ENCODE measurements at places on chromosomes 1 and 21.

GRCh38 chr1:109579491-109579890 is 31.1 kb downstream of the GNAI3 start:
- no peak for DNase-seq

DNA sequence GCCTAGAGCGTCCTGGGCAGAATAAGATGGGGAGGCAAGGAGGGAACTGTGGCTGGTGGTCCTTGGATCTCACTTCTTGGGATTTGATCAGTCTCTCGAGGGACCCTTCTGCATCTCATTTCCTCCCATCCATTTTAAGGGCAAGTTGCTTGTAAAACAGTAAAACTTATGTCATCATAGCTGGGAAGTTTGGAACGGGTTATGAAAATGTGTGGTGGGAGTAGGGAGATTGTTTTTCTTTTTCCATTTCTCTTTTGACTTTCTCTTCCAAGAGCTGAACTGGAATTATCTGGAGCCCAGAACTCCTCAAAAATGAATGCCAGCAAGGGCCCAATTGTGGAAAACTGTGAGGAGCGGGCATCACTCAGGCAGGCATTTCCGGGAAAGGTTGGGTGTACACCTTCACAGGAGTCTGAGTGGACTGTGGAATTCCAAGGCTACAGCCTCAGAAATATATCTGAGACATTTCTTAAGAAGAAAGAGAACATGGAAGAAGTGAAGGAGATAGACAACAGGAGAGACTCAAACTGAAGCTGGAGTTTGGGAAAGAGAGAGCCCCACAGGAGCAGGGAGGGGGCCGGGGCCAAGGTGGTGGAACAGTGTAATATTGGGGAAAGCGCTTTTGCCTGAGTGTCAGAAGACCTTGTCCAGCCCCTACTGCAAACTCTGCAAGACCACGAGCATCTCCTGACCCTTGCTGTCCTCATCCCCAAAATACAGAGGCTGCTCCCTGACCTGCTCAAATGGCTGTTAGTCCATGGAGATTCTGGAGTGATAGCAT is 185.1 kb downstream of the FOXD2 start:
- no peak for DNase-seq

- no peak for DNase-seq
Measured at GRCh38 chr1:145878724-145879123, 6.9 kb downstream of the ANKRD35 start.

DNA sequence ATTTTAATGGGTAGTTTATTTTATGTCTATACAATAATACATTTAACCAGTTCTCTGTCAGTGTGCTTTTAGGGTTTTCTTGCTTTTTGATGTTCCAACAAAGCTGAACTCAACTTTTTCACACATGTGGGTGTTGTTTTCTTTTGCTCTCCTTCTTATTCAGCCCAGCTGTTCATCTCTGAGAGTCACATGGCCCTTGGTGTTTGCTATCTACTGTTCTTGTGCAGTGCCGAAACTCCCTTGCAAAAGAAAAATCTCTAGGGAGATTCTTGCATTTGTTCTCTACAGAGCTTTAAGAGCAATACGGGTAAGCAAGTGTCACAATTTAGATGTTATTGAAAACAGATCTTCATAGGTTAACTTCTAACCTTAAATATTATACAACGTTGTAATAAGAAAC is 281.1 kb upstream of the CXADR start:
- DNase-seq = no peak

GRCh38 chr1:245663373-245663772 is 508.6 kb downstream of the KIF26B start:
- no peak for DNase-seq

DNA sequence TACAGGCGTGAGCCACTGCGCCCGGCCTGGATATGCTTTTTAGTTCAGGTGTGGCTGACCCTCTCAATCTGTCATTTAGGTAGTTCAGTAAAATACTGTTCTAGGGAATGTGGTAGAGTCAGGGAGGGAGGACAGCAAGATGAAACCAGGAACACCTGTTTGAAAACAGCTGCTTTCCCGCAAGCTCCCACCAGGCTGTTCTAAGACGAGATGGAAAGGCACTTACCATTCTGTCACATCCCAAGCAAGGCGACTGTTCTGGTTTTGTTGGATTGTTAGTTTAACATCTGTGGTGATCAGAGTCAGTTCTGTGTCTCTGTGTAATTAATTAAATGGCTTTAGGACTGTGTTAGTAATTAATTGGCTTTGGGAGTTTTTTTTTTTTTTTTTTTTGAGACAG is 2.9 kb downstream of the CHAF1B start:
- no peak for DNase-seq

GRCh38 chr1:151145304-151146071 is 943 bp downstream of the SEMA6C start:
- no peak for DNase-seq

GRCh38 chr1:6273380-6273891 is 12.5 kb upstream of the GPR153 start:
- DNase-seq = no peak

GRCh38 chr1:178660461-178660860 is 64.6 kb upstream of the RALGPS2 start:
- DNase-seq = no peak

DNA sequence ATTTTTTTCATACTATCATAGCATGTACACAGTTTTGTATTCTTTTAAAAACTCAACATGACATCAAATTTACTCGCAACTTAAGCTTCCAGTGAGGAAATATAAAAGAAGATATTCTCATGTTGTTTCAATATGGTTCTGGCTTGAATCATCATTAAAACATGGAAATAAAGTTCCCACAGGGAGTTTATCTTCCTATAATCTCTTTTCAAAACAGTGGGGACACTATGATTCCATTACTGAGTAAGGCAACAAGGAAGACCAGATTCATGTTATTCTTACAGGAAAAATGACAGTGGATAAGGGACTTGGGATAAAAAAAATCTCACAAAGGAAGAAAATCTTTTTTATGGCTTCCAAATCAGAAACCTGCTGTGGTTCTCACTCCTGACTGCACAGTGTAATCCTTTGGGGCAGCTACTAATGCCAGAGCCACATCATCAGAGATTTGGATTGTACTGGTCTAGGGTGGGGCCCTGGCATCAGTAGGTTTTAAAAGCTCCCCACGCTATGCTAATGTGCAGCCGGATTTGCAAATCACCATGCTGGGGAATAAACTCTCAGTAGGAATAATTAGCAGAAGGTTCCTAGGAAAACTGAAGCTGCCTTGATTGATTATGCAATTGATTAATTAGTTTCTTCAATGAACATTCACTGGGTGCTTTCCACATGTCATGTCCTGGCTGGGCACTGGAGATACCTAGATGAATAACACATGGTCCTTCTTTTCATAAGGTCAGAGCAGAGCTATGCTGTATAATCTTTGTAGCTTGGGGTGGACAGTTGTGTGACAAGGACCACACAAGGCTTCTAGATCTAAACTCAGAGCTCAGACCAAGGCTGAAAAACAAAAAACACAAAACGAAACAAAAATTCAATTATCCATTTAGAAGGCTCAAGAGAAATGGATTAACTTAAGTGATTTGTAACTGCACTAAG is 71.1 kb upstream of the C8B start:
- no peak for DNase-seq

DNA sequence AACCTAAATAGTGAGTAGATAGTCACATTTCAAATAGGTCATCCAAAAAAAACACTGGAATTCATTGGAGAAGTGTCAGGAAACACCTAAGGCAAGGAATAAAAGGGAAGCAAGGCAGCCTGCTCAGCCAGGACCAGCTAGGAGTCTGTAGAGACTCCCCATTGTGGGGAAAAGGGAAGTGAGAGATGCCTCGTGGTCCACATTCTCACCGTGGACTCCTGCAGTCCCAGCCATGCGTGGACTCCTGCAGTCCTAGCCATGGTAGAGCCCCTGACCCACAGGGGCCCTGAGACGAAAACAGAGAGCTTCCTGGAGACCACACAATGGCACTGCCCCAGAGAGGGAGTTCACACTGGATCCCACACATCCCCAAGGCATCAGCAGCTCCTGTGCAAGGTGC is 97.5 kb downstream of the LRIG2 start:
- DNase-seq = no peak

GRCh38 chr1:225691377-225691776 is 38.5 kb upstream of the ENAH start:
- no peak for DNase-seq

GRCh38 chr1:159981351-159982055 is 27.5 kb upstream of the SLAMF9 start:
- no peak for DNase-seq

- no peak for DNase-seq
Measured at GRCh38 chr1:145692785-145693443, 14.3 kb downstream of the PDZK1 start.

- DNase-seq = no peak
Measured at GRCh38 chr1:109847251-109847650, 63.4 kb upstream of the CSF1 start.

- no peak for DNase-seq
Measured at GRCh38 chr1:221688488-221688843, 53.4 kb downstream of the DUSP10 start.

DNA sequence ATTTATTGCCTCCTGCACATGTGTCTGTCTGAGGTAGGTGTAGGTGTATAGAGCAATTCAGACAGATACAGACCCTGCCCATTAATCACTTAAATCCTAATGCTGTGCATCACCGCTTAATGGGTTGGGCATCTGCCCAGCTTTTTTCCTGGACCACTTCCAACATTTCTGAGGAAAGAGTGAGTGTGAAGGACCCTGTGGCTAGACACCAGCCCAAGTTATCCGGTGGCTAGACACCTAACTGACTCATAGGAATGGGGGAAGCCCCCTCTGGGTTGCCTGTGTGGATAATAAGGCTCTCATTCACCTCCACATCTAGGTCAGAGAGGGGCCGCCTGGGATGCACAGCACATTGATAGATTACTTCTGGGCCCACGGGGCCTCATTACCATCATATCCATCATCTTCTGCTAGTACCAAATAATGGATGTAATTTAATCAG is 121.1 kb upstream of the RAVER2 start:
- no peak for DNase-seq

DNA sequence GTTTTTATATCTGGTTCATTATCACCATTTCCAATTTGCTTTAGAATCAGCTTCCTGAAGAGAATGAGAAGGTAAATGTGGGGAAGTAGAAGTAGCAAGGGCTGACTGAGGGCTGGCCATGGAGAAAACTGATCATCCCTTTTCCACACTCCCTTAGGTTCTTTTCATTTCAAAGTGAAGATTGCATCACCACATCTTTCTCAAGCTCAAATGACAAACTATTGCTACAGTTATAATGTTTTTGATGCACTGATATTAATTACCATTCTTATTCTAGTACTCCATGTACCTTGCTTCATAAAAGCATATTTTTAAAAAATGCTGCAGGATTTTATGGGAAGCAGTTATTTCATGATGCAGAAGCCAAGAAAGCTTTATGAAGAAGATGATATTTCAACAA is 7.9 kb upstream of the AK5 start:
- DNase-seq = no peak

DNA sequence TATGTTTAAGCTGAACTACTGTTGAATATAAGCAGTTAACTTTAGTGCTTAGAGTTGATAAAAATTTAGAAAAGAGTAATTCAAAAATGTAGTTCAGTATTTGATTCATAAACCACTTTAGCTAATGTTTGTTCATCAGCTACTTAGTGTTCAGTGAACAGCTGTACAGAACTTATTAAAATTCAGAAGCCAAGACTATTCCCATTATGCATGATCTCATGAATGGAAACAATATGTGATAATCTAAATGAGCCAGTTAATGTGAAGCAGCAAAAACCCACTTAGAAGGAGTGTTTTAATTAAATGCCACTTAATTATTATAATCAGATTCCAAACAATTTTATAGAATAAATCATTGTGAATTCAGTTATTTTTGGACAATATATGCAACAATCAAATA is 92.9 kb upstream of the NEGR1 start:
- DNase-seq = no peak

DNA sequence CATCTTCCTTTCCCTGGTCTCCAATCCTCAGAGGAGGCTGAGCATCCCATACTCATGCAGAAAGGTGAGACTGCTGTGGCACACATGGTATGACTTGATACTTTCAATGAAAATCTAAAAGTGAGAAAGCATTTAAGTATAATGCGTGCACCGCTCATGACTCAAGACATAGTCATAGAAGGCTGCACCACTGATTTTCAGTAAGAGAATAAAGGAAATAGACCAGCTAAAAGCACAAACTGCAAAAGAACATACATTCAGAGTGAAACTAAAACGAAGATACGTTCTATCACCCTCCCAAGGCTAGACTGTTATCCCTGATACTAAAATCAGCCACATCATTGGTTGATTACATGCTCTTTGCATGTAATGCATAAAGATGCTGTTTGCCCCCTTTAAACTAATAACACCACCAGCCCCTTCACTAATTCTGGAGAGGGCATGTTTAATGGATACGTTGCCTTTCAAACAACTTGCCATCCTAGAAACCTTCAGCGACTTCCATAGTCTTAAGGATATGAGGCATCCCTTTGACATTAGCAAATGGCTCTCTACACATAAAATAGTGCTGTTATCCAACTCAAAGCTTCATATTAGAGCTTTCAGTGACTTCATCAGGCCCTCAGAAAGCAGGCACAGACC is 2.1 kb downstream of the PLD5 start:
- no peak for DNase-seq

DNA sequence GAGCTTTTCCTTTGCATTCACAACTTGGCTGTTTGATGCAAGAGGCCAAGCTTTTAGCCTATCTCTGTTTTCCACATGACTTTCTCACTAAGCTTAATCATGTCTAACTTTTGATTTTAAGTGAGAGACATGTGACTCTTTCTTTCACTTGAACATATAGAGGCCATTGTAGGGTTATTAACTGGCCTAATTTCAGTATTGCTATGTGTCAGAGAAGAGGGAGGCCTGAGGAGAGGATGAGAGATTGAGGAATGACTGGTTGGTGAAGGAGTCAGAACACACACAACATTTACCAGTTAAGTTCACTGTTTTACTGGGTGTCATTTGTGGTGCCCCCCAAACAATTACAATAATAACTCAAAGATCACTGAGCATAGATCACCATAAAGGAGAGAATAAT is 193.5 kb downstream of the CYYR1 start:
- no peak for DNase-seq

DNA sequence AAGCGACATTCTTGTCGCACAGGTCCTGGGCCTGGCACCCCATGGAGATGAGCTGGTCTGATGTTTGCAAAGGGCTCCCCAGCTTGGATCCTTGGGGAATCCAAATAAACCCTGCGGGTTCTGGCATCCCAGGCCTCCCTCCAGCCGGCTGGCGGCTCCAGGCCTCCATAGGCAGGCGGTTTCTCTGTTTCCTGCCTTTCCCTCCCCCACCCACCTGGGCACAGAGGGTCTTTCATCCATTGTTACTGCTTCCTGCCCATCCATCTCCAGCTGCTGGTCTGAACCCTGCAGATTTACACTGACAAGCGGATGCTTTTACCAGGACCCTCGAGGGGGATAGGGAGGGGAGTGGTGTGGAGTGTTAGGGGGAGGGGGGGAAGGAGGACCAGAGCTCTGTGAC is 39.1 kb upstream of the ID3 start:
- no peak for DNase-seq

All from stimulated activated CD4-positive, alpha-beta T cell treated with anti-CD3 and anti-CD28 coated beads, Interleukin-2, amount 100 ng/mL, for 48 hours (primary cell).